ENCODE measurements at places on chromosomes 11 and 22. TPM values are rescaled to one million over a fixed set of nuclear protein-coding genes. Genes with fewer than 3 reads are reported as not detected.

GRCh38 chr11:121449123-121449522, 3.0 kb upstream of the SORL1 start:
- no peak for DNase-seq

DNA sequence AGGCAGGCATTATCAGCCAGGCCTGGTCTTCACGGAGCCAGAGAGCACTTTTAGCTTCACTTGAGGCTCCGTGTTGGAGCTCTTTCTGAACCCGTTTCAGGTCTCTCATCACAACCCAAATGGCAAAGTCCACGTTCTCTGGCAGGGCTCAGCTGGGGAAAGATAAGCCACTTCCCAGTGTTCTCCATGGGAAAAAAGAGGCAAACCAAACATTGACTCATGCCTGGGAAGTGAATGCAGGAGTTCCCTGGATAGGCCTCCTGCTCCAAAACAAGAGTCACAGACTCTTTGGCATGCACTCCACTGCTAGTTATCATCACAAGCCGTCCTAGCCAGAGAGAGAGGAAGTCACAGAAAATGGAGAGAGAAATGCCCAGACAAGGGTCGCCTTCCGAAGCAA, 11.6 kb downstream of the OPCML start:
- no peak for DNase-seq

MMP27 gene
- total RNA-seq = not detected

GRCh38 chr11:120784566-120785251, 239.2 kb upstream of the TBCEL start:
- peak; percentile 70 for DNase-seq

DNA sequence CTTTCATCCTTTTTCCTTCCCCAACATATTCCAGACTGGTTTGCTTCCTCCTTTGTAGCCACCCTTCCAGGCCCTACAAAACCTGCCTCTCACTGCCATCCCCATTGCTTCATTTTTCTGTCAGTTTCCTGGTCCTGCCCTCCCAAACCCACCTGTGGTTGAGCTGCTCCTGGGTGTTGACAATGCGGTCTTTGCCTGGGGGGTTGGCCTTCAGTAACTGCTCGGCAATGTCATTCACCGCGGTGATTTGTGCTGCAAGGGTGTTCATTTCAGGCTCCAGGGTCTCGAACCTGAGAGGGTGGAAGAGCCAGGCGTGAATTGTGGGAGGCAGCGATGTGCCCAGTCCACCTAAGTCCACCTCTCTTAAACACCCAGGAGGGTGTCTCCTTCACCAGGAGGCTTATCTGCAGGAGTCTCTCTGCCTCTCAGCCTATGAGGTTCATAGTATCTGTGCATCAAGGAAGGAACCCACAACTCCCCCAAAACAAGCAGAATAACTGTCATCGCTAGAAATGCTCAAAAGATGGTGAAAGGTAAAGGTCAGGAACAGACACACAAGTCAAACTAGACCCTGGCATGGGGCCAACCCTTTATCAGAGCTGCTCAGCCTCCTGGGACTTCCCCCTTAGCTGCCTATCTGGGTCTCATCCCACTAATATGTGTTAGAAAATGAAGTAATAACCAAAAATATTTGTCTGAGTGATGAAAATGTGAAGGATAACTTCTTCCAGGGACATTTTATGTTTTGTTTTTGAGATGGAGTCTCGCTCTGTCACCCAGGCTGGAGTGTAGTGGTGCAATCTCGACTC, 23.9 kb upstream of the RBM4B start:
- no peak for DNase-seq

GRAP2 gene
- 12.3 TPM for total RNA-seq

- DNase-seq = no peak
Measured at GRCh38 chr22:29503811-29504372, 23.9 kb downstream of the NEFH start.

GRCh38 chr11:72436661-72437060, 2.3 kb upstream of the CLPB start:
- no peak for DNase-seq

DNA sequence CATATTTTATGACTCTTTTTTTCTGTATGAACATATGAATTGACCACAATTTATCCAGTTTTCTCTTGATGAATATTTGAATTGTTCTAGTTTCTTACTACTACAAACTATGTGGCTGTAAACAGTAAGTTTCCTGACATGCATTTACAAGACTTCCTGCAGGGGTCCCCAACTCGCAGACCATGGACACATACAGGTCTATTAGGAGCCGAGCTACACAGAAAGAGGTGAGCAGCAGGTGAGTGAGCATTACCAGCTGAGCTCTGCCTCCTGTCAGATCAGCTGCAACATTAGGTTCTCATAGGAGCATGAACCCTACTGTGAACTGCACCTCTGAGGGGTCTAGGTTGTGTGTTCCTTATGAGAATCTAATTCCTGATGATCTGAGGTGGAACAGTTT, 379.4 kb downstream of the DYNC2H1 start:
- no peak for DNase-seq

DNA sequence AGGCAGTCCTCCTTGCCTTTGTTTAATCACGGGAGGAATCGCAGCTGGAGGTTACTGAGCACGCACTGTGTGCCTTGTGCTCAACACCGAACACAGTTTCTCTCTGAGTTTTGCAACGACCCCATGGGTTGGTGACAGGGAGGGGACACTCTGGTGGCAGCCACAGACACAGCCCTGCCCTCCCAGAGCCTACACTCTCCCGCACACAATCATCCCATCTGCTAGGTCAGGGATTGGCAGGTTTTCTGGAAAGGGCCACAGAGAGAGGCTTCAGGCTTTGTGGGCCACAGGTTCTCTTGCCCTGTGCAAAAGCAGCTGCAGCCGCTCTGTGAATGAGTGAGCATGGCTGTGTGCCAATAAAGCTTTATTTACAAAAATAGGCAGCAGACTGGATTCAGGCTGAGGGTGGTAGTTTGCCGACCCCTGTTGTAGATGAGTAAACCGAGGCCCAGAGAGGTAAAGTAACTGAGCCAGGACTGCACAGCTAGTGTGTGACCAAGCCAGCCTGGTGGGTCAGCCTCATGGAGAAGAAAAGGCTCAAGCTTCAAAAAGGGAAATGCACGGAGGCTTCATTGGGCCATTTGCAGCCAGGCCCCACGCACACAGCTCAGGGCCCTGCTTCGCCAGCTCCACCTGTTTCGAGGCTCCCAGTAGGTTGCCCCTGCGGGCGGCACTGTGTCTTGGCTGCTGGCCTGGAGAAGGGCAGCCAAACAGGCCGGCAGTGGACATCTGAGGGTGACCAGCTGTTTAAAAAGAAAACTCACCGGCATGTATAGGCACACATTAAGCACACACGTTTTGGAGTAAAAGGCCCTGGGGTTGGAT, 16.3 kb downstream of the LTO1 start:
- DNase-seq = no peak

DNA sequence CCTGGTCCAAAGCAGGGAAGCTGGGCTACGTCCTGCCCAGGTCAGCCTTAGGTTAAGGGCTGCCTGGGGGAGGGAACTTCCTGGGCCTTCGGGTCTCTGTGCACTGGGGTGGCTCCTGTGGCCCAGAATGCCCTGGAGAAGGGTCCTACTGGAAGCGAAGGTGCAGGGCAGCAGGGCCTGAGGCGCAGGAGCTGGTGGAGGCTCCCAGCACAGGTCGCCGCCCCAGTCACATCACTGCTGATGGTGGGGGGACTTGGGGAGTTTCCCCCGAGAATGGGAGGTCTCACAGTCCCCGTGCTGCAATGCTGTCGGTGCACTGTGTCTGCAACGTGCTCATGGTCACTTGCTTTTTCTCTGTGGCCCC, 815 bp upstream of the SMIM38 start:
- no peak for DNase-seq

DNA sequence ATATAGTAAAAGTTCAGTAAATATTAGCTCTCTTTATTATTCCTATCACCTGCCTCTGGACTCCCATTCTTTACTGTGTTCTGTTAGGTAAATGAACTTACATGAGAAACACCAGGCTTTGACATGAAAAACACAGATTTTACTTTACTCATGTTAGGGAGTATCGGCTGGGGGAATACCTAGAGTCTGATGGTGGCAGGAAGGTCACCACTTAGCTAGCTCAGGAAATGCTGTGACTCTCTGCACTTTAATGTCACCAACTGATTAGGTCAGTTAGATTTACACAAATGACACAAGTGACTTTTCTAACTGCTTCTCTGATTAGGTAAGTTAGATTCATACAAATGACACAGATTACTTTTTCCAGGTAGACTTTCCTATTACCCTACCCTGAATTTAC, 225.1 kb downstream of the SWAP70 start:
- no peak for DNase-seq

- no peak for DNase-seq
Measured at GRCh38 chr11:132439711-132440255, 1069.4 kb downstream of the NTM start.

APOL1 gene
- total RNA-seq = 28.5 TPM

OR51B5 gene
- 1.2 TPM for total RNA-seq

SOX10 gene
- 3.2 TPM for total RNA-seq

DNA sequence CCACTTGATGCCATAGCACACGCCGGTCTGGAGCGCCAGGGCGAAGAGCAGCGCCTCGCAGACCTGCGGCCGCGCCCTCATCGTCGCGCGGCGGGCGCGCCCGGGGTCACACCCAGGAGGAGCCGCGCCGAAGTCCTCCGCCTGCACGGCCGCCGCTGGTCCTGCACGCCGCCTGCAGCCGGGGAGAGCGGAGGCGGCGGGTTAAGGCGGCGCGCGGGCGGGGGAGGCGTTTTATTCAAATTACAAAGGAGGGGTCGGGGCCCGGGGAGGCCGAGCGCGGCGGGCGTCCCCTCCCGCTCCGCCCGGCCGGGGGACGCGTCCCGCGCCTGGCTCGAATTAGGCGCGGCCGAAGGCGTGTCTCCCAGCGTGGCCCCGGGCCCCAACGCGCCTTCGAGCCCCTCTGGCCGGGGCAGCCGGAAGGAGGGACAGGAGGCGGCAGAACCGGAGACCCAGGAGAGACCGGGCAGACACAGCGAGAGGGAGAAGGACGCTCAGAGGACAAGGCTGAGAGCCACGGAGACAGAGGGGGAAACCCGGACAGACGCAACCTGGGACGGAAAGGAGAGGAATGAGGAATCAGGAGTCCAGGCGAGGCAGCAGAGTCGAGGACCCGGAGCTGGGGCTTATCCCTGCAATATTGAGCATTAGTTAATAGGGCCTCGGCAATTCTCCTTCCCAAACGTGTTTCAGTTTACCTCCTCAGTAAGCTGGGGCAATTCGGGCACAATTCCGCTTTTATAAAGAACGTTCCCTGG, at the start of gene WNT11:
WNT11 (minus strand) TSS at position 176 of the 755 bp plus-strand sequence; CDS start at position 81, 95 bp downstream.
- DNase-seq = no peak

KRTAP5-10 gene
- total RNA-seq = not detected

- no peak for DNase-seq
Measured at GRCh38 chr22:21712751-21713427, 22.7 kb downstream of the YPEL1 start.

SLC25A22 gene
- 10.3 TPM for total RNA-seq

GRCh38 chr22:35589071-35589755, 27.9 kb downstream of the MB start:
- DNase-seq = no peak

GAS2 gene
- 3.2 TPM for total RNA-seq

DNA sequence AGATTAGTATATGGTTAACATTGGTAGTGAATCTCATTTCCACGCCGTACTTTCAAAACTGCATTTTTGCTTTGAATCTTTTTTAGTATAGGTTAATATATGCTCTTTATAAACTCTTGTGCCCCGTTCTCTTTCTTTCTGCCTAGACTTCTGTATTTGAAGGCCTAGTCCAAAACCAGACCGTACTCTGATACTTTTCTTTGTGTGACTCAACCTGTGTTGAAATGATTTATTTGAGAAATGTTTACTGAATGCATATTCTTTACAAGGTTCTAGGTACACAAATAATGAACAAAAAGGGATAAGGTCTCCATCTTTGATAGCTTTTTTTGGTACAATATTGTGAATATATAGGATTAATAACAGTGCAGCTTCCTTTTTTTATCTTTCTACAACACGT, 68.3 kb downstream of the HIPK3 start:
- no peak for DNase-seq

DNA sequence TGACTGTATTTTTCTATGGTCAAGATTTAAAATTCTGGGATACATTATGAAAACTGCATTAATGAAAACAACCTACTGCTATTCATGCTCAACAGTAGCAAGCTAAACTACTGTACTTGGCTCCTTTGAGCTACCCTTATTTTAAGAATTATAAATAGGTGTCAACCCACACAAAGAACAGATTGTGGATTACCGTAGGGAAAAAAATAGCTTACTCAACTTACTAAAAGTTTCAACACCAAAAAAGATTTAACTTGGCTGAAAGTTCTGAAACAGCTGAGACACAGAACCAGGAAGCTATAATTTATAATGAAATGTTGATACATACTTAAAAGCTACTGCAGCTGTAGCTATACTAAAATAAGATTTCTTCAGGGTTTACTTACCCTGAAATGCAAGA, 10.1 kb downstream of the LIN7C start:
- no peak for DNase-seq

RPS19BP1 gene
- total RNA-seq = 107 TPM

GRCh38 chr22:17314487-17314886, 54.8 kb upstream of the CECR2 start:
- no peak for DNase-seq

SPATA19 gene
- not detected for total RNA-seq

DNA sequence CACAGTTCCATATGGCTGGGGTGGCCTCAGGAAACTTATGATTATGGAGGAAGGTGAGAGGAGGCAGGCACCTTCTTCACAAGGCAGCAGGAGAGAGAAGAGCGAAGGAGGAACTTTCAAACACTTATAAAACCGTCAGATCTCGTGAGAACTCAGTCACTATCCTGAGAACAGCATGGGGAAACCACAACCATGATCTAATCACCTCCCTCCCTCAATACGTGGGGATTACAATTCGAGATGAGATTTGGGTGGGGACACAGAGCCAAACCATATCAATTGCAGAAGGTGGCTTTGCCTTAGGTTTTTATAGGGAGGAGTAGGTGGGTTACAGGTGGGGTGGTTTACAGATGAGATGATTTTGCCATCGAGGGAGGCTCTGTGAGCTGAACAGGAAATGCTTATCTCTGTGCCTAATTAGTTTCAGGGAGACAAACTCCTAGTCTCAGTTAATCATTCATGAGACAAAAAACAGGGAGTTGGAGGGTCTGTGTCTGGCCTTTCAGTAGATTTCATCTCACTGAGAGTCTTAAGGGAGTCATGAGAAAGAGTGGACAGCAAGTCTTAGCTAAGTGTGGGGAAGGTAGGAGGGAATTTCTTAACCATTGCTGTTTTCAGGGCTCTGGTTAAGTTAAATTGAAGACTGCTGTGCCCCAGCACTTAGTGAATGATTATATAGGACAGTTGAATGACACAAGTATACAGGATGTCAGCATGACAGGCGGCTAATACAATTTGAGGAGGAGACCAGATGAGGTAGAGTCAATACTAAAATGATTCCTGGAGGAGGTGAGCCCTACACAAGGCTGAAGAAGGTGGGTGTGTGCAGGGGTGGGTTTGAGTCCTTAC, 47.7 kb downstream of the CWC15 start:
- no peak for DNase-seq

INS gene
- not detected for total RNA-seq

GRCh38 chr11:65806979-65807378, 20.1 kb downstream of the OVOL1 start:
- no peak for DNase-seq

GRCh38 chr11:44963136-44963535, 12.5 kb upstream of the TP53I11 start:
- no peak for DNase-seq

GRCh38 chr11:32333320-32333991, 101.9 kb downstream of the WT1 start:
- DNase-seq = no peak

GRCh38 chr11:1569251-1569780, 2.8 kb downstream of the DUSP8 start:
- DNase-seq = no peak

AIFM3 gene
- total RNA-seq = not detected

OR8U1 gene
- not detected for total RNA-seq

- no peak for DNase-seq
Measured at GRCh38 chr11:69463995-69464960, 17.2 kb upstream of the LINC01488 start.
